EH (cell line): ENCODE measurements at places on chromosomes 6 and 20.

DNA sequence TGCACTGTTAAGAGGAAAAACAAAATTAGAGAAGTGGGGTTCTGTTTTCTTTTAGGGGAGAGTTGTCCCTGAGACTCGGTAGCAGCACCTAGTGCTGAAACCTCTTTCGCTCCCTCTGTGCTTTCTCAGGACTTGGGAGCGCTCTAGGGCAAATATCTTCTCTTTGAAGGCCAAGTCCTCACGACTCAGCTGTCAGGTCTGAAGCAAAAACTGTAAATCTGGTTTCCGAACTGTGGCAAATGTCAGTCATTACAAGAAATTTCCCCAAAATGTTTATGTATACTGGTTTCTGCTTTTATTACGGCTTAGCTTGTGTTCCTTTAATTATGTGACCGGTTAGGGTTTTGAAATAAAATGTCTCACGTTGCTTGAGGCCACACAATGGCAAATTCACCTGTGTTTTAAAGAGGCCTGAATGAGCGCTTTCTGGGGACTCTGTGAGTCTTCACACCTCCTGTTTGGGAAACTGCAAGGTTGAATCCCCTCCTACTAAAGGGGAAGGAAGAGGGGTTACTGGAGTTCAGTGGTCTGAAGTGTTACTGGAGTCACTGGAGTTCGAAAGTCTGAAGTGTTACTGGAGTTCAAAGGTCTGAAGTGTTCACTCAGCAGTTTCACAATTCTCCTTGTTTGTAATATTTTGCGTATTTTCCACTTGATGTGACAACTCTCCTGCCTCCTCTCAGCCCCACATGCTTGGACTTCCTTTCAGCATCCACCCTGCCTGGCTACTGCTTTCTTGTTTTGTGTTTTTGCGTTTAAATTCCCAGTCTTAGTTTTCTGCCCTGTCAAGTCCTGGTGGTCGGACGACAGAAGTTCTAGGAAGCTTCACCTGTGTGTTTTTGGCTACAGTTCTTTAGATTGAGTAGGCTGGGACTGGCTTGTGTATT is 1.6 kb downstream of the SMPDL3A start:
- DNase-seq: peak; percentile 27

GRCh38 chr6:47479140-47479508 is 1.5 kb downstream of the CD2AP start:
- DNase-seq: peak; percentile 20

DNA sequence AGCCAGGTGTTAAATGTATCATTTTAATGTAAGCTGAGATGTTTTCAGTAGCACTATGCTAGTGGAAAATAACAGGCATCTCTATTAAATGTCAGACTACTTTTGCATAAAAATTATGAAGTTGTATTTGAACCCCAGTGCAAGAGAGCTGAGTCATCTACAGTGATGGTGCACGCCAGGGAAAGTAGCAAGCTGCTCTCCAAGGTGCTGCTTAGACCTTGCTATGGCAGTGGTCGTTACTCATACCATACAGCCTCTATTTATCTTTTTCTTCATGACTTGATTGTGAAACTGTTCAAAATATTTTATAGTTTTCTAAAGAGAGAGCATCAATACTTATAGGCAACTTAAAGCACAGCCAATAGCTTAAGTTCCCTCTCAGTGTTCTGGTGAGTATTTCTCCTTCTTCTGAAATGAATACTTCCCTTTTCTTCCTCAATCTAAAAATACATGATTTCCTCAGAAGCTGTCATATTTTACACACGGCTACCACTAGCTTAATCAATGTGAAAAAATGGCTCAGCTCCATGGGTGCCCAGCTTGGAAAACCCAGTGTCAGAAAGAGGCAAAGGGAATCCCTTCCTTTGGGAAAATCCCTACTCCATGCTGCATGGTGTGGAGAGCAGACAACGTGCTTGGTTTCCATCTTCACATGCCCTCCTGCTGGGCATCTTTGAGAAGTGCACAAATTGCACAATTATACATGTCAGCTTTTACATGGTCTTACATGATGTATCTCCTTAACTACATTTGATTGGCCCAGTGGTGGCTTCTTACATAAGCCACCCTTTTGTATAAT is 105.6 kb downstream of the ELOVL4 start:
- DNase-seq: peak; percentile 12

- DNase-seq: no peak
These were observed 216.5 kb downstream of the PTPRK start for GRCh38 chr6:128303870-128304269.

GRCh38 chr6:100726666-100727065 is 154.5 kb downstream of the ASCC3 start:
- DNase-seq: peak; percentile 84
